ENCODE measurements at places on chromosomes 6 and 20.

DNA sequence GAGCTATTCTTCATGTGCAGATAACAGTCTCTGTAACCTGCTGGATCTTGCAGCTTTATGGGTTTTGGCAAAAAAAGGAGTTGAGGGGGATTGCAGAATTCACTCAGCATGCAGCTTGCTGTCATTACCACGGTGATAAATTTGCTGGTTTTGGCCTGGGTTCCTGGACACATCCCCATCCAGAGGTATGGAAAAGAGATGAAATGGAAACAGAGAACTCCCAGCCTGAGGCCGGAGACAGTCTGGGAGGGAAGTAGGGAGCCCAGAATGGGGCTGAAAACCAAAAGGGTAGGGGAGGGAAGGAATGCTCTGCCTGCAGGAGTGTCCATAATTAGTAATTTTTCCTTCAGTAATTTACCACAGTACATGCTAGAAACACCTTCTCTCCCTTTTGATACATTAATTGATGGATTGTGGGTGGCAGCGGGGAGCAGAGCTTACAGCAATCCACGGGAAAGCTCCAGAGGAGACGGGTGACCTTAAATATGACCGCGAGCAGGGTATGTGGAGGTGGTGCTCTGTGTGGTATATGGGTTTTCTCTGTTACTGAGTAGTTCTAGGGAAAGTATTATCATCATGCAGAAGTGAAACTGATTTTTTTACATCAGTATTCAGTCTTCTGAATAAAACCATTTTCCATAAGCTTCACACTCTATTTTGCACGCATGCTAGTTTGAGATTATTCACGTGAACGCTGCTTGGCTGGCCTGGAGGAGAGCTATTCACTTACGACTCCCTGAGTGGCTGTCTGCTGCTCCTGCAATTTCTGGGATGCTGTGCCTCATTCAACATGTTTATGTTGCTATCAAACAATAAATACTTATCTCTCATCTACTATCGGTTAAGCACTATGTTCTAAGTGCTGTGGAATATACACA, 66.3 kb upstream of the KCNK16 start:
- DNase-seq, result no peak

DNA sequence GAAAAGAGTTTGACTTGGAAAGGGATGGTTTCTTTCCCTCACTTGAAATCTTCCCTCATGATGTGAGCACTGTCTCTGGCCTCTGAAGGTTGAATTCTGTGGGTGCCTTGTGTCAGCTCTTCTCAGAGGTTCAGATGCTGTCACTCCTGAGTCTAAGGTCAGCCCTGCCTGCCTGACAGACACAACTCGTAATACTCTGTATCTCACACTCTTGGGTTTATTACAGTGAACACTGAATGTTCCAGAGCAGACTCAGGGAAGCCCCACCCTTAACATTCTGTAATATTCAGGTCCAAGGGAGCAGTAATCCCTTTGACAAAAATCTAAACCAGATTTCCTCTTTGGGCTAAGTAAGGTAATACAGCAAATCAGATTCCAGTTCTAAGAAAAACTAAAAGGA, 837.8 kb downstream of the QKI start:
- DNase-seq, result no peak

DNA sequence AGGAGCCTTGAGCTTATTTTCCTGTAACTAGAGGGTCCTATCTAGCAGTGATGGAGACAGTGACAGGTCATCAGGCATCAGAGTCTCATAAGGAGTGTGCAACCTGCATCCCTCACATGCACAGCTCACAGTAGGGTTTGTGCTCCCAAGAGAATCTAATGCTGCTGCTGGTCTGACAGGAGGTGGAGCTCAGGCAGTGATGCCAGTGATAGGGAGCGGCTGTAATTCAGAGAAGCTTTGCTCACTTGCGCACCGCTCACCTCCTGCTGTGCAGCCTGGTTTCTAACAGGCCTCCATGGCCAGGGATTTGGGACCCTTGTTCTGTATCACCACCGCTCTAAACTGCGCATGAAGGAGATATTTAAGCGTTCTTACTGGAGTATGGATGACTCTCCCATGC, 5.3 kb downstream of the KIF25 start:
- DNase-seq, result no peak

DNA sequence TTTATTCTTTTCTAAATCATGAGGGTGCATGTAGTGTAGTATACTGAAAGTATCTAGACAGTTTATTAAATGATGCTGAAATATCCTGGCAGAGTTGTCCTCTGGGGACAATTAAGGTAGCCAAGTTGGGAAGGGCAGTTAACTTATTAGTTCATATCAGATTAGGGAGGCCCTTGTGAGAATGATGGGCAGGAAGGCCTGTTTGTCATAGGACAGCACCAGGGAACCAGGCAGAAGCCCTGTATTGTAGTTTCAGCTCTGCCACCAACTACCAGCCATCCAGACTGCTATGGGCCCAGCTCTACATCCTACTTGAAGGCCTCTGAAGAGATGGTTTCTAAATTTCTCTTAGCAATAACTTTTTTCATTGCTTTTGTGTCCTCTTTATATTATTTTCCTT, 4.0 kb downstream of the MYLIP start:
- DNase-seq, result no peak

- DNase-seq, result no peak
Observed at GRCh38 chr20:54131675-54132611, 41.8 kb downstream of the CYP24A1 start.

DNA sequence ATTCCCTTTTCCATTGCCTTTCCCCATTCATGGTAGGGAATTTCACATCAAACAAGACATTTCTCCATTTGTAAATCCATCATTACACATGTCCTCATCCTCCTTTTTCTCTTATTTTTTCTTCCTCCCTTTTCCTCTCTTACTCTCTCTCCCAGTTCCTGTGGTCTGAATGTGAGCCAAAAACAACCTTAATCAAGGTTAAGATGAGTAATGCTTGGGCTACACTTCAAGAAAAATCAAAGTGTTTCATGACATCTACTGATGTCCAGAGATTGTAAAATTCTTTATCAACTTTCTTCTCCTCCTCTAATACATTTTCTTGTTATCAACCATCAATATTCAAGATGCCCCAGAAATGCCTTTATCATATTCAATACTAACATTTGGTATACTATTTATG, 208.0 kb upstream of the PRND start:
- DNase-seq, result no peak
